ENCODE measurements at places on chromosomes 1 and 21.

- peak; percentile 21 for DNase-seq
Observed at GRCh38 chr1:105785021-105785420, 1271.5 kb upstream of the PRMT6 start.

GRCh38 chr1:6127587-6128163, 52.4 kb downstream of the CHD5 start:
- peak; percentile 58 for DNase-seq

GRCh38 chr1:221708076-221708571, 33.8 kb downstream of the DUSP10 start:
- peak; percentile 86 for DNase-seq

- no peak for DNase-seq
Observed at GRCh38 chr1:61330018-61330417, 247.7 kb downstream of the NFIA start.

GRCh38 chr21:40334159-40334558, 466.9 kb downstream of the PCP4 start:
- DNase-seq, result no peak

All from iris pigment epithelial cell (primary cell).